Activated CD4-positive, alpha-beta memory T cell treated with anti-CD3 and anti-CD28 coated beads for 36 hours (primary cell): ENCODE measurements at places on chromosomes 12 and 14. TPM values are rescaled to one million over a fixed set of nuclear protein-coding genes. Genes with fewer than 3 reads are reported as not detected.

DNA sequence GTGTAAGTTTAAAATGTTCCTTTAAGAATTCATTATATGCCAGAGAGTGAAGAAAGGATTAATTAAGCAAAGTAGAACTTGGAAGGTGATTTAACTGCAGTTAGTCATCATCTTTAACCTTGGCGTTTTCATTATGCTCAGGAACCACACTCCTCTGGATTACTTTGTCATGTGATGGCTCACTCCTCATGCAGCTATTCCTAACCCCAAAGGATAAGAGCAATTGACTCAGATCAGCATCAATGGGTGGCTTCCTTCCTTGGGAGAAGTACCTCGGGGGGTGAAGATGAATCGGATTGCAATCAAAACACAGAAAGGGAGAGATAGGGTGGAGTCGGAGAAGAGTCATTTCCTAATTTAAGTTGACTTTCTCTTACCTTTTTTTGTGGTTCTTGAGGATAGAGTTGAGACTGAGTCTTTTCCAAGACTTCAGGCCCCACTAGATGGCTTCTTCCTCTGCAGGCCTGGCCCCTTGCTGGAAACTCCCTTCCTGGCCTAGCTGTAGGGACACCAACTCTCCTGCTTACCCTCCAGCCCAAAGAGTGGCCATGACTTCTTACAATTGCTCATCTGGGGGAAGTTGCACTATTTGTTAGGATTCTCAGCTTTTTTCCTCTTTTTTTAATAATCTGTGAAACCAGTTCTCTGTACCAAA, 238.6 kb upstream of the DDHD1 start:
- no peaks in the 10 kb centered on the region for H3K27me3 ChIP-seq
- no peak for DNase-seq
- no peaks in the 10 kb centered on the region for H3K4me1 ChIP-seq
- no peak overlapping the region for H3K4me3 ChIP-seq
- H3K36me3 ChIP-seq = peaks cover 3% of the 10 kb centered on the region

Gene MORN3
- total RNA-seq = 2.7 TPM

Gene TOMM20L
- not detected for total RNA-seq

DNA sequence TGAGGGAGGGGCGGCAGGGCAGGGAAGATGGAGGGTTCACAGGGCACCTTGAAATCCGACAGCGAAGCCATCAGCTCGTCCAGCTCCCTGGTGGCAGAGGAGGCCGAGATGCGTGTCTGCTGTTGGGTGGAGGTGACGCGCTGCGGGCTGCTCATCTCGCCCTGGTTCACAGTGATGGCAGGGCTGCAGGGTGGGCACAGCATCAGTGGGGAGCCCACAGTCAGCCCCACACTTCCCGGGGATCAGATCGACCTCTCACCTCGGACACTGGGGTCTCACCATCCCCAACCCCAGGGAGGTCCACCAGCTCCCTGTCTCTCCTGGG, 20.6 kb upstream of the RPLP0 start:
- no peak for DNase-seq
- H3K36me3 ChIP-seq = peaks cover 7% of the 10 kb centered on the region
- no peak overlapping the region for H3K27ac ChIP-seq

GRCh38 chr14:103223818-103224352, 100.6 kb downstream of the TNFAIP2 start:
- peaks cover 3% of the 10 kb centered on the region for H3K4me1 ChIP-seq
- peaks cover 45% of the 10 kb centered on the region for H3K27me3 ChIP-seq
- no peak overlapping the region for H3K27ac ChIP-seq
- H3K4me3 ChIP-seq = no peak overlapping the region

Gene RNU4-1
- 1,180 TPM for total RNA-seq

Gene GYS2
- not detected for total RNA-seq
